ENCODE measurements at places on chromosomes 3 and 15.

GRCh38 chr3:153680526-153680925, 440.7 kb upstream of the ARHGEF26 start:
- no peak for DNase-seq

DNA sequence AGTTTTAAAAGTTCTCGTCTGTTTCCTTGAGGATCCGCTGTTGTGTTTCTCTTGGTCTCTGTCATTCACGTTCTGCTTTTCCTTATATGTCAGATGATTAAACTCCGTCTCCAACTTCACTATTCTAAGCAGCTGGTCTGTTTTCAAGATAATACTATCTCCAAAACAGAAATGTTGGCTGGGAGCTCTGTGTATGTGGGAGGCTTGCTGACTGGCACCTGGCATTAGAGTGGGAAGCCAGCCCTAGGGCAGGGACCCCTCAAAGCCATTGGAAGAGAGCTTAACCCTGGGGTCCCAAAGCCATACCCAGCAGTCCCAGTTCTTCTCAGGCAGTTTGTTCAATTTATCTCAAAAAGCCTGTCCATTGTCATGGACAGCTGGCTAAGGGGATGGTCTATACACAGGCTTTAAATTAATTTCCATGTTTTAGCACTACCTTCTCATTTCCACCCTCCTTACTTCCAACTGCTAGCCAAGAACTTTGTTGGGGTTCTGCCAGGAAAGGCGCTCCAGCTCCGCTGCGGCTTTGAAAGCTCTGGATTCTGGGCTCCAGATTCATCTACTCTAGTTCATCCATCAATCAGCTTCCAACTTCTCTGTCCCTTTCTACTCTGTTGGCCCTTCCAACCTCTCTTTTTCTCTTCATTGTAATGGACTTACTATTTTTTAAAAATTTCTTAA, 9.2 kb downstream of the BTBD1 start:
- DNase-seq, result no peak

GRCh38 chr3:131895766-131896165, 139.0 kb downstream of the CPNE4 start:
- no peak for DNase-seq

GRCh38 chr3:158909870-158910269, 108.0 kb downstream of the MFSD1 start:
- peak; percentile 80 for DNase-seq

- DNase-seq, result peak; percentile 58
These were observed 74.2 kb downstream of the RFTN1 start for GRCh38 chr3:16439163-16439847.

GRCh38 chr3:155031186-155031585, 48.9 kb upstream of the MME start:
- DNase-seq, result peak; percentile 55

DNA sequence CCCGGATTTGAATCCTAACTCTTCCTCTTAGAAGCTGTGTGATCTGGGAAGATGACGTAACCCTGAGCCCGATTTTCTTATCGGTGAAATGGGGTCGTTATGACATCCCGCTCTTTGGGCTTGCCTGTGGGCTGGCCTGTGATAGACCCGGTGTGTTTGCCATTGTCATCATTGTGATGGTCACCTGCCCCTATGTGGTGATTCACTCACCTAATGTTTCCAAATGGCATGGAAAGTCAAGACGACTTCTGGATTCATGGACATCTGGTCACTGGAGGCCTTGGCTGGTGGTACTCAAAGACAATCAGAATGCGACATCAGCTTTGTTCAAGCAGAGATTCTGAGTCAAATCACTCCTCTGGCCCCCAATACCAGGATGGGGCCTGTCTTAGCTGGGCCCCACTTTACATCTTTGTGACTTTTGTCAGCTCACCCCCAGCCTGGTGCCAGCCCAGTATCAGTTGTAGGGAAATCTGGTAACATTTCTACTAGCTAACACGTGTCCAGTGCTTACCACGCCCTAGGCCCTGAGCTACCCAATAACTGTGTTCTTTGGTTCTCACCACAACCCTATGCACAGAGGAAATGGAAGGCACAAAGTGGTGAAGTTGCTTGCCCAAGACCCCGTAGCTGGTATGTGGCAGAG, 2.8 kb downstream of the TMEM43 start:
- DNase-seq, result no peak

- no peak for DNase-seq
These were observed 237.6 kb downstream of the FEZF2 start for GRCh38 chr3:62135741-62136140.

DNA sequence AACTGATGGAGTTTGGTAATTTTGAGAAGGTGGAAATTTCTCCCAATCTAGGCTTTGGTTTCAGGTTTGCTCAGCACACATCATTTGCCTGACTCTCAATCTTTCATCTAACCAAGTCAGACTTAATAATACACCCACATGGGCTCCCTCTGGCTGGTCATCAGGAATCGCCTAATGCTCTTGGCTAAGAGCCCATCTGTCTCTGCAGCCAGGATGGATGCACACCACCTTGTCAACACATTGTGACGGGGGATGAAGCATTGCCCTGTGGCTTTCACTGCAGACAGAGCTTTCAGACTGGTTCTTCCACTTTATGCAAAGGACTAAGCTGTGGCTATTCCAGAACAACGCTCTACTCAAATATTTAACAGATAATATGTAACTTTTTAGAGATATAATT, 3.0 kb upstream of the HDGFL3 start:
- DNase-seq, result peak; percentile 75

GRCh38 chr15:100328796-100329195, 13.0 kb downstream of the ADAMTS17 start:
- no peak for DNase-seq

DNA sequence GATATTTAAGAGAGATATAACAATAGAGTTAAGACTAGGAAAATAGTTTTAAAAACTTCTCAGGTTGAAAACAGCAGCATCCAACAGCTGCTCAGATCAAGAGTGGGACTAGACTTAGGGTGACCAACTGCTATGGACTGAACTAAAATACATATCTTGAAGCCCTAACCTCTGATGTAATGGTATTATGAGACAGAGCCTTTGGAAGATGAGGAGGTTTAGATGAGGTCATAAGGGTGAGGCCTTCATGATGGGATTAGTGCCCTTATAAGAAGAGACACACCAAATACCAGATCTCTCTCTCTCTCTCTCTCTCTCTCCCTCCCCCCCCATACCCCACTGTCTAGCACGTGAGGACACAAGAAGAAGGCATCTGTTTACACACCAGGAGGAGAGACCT, 37.4 kb upstream of the GALNT15 start:
- DNase-seq, result peak; percentile 27

DNA sequence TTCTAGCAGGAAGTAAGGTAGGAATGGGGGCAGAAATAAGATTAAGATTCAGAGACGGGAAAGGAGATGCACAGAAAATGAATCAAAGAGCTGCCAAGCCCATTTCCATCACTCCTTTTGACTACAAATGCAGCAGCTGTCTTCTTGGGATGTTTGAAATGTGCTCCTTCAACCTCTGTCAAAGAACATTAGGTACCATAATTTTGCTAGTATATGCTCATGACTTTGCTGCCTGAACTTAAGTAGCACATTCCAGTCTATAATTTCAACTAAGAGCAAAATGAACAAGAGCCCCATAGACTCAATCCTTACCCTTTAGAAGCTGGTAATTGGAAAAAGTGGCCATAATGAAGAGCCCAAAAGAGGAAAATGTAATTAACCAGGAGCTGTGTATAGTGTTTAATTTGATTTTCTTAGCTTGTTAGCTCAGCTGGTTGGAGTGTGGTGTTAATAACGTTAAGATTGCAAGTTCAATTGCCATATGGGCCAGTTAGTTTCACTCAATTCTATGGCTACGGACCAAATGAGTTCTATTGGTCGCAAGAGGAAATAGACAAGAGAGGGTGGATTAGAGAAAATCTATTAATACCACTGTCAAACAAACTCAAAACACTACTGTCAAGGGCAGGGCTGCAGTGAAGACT, 349.9 kb downstream of the ZBBX start:
- no peak for DNase-seq

- peak; percentile 20 for DNase-seq
These were observed 936.1 kb downstream of the TUSC7 start for GRCh38 chr3:117645561-117646242.

DNA sequence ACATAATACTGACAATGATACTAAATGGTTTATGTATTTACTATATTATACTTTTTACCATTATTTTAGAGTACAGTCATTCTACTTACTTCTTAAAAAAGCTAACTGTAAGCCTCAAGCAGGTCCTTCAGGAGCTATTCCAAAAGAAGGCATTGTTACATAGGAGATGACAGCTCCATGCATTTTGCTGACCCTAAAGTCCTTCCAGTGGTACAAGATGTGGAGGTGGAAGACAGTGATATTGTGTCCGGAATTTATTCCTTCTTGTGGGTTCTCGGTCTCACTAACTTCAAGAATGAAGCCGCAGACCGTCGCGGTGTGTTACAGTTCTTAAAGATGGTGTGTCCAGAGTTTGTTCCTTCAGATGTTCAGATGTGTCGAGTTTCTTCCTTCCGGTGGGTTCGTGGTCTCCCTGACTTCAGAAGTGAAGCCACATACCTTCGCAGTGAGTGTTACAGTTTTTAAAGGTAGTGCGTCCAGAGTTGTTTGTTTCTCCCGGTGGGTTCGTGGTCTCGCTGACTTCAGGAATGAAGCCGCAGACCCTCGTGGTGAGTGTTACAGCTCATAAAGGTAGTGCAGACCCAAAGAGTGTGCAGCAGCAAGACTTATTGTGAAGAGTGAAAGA, 20.9 kb downstream of the AVEN start:
- DNase-seq, result no peak

- DNase-seq, result peak; percentile 16
These were observed 215.0 kb downstream of the MECOM start for GRCh38 chr3:169448501-169448900.

DNA sequence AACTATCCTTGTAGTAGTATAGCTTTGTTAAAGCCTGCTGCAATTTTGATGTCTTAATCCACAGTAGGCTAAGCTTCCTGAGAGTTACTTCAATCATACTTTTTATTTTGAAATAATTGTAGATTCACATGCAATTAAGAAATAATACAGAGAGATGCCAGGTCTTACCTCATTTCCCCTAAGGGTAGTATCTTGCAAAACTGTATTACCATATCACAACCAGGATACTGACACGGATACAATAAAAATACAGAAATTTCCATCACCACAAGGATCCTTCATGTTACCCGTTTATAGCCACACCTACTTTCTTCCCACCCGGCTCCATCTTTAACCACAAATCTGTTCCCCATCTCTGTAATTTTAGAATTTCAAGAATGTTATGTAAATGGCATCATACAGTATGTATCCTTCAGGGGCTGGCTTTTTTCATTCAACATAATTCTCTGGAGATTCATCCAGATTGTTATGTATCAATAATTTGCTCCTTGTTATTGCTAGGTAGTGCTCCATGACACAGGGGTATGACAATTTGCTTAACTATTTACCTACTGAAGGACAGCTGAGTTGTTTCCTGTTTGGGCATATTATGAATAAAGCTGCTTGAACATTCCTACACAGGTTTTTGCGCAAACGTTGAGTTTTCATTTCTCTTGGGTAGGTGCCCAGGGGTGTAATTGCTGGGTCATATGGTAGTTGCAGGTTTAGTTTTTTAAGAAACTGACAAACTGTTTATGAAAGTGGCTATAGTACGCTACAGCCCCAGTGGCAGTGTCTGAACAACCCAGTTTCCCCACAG, 21.6 kb downstream of the BDH1 start:
- peak; percentile 42 for DNase-seq

- peak; percentile 62 for DNase-seq
These were observed 54.3 kb upstream of the THSD4 start for GRCh38 chr15:71060983-71061382.

GRCh38 chr3:196793246-196793645, 53.6 kb downstream of the PAK2 start:
- DNase-seq, result peak; percentile 84

GRCh38 chr15:42151141-42151561, 5.3 kb downstream of the PLA2G4F start:
- no peak for DNase-seq

GRCh38 chr15:71170163-71170562, 54.9 kb downstream of the THSD4 start:
- DNase-seq, result no peak

- peak; percentile 85 for DNase-seq
These were observed 8.1 kb downstream of the CAV3 start for GRCh38 chr3:8741581-8742261.

DNA sequence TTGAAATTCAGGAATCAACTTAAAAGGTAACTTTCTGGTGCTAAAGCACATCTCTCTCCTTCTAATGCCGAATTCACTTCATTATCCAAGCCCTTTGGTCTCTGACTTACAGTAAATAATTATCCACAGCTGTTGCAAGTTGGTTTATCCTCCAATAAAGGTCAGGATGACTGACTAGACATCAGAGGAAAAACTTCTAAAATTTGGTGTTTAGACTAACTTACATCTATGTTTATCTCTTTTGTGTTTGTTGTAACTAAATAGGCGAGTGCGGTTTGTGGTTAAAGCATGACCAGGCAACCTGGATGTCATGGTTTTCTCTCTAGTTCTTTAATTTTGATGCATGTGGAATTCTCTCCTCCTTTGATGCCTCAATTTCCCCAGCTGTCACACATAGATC, 237.4 kb upstream of the LRTM1 start:
- DNase-seq, result peak; percentile 42

- no peak for DNase-seq
These were observed 5.2 kb upstream of the TOPAZ1 start for GRCh38 chr3:44236485-44236908.

DNA sequence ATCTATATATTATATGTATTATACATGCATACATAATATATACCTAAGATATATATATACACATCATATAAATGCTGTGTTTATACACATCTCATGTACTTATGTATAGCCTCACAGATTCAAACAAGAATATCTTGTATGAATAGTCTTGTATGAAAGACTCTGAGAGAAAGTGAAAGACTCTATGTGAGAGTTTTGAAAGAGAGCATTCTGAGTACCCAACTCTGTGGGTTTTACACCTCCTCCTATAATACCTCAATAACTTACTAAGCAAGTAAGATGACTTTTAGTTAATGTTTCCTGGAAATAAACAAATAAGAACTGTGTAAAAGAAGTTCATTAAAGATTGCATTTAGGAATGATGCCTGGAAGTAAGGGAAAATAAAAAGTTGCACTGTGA, 108.1 kb upstream of the GMNC start:
- no peak for DNase-seq

- DNase-seq, result no peak
These were observed 1.3 kb upstream of the GATA2 start for GRCh38 chr3:128494367-128494650.

- DNase-seq, result no peak
These were observed 738.7 kb downstream of the MCTP2 start for GRCh38 chr15:94970096-94970495.

GRCh38 chr15:95174301-95175259, 943.2 kb downstream of the MCTP2 start:
- peak; percentile 44 for DNase-seq

GRCh38 chr3:115627180-115628074, 4.1 kb downstream of the GAP43 start:
- DNase-seq, result no peak

All from GM23248 (cell line).